Stomach (tissue), 19 donors: ENCODE measurements at places on chromosomes 7 and 10.
A peak's percentile ranks its signal among the peaks of the same experiment; 100 is the strongest.

DNA sequence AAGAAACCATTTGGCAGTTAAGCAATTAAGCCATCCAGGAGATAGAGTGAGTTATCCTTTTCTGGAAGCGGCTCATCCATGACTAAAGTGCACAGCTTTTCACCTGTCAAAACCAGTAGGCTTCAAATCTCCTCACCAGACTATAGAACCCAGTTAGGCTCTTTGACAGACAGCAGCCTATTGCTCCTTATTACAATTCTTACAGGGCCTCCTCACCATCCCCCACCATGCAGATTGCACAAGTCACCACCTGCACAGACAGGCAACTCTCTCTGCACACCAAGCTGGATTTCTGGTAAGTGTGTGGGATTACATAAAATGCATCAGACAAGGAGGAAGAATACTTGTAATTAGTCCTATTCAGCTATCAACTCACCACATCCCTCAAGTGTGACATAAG, 301.6 kb downstream of the SNX13 start:
- no peak for DNase-seq

GRCh38 chr7:33831389-33832141, 73.8 kb upstream of the BMPER start:
- DNase-seq = no peak

DNA sequence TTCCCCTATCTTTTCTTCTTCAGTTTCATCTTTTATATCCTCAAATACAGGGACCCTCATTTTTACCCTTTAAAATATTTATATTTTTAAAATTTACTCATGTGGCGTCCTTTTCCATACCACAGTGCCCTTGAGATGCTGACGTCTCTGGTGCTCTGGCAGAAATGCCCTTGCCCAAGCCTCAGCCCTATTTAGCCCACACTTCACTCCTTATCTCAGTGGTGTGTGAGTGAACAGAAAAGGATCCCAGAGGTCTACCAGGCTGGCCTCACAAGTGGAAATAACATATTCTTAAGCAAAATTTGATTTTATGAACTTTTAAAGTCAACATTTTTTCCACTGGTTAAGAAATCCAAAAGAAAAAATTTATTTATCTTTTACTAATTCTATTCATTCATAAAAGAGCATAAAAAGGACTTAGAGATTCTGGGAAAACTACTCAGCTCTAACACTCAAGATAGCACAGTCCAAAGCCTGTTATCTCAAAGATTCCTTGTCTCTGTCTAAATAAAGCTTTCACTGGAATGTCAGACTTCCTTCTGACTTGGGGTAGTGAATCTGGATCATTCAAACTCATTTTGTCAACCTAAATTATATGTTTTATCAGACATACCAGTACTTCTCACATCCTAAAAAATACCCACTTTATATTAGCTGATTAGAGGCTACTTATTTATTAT, at the start of gene NEBL:
Gene NEBL (minus strand): TSS at position 166 of the 680 bp plus-strand sequence. CDS start 106 bp downstream, at position 60.
- DNase-seq = no peak

DNA sequence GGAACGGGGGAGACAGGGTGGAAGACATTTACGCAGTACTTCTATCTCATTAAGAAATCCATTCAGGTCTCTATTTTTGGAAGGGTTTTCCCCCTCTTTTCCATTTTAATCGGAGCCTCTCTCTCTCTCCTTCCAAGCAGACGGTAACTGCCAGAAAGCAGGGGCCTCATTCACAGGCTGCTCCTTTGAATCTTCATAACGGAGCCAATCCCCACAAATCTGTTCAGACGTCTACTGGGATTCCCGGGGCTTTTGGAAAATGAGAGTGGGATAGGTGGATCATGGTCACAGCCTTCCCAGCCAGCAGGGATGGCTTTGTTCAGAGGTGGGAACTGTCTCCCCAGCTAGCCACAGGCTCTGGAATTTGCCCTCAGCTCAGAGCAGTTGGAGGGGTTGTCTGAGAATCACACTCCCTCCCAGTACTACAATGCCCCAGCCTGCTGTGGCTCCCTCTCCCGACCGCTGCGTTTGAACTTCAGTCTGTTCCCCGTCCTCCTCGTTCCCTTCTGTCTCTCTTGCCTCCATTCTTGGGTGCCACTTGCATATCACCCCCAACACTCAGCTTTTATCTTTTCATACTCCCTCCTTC, 413.6 kb downstream of the PLXNA4 start:
- DNase-seq = no peak

DNA sequence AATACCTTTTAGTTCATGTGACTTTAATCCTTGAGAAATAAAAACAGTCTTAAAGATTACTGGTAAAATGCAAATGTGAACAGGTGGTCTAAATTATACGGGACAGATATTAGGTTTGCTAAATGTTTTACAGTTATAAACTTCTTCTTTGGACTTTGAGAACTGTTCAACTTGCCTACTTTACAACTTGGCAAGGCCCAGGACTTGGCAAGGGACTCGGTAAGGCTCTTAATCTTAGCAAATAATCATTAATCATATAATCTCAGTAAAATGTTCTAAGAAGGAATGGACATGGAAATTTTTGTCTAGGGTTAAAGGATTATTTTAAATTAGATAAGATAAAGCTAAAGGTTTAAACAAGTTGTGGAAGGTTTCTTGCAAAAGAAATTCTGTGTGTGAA, 4.8 kb upstream of the UBE2D4 start:
- DNase-seq = no peak

- DNase-seq = no peak
Measured at GRCh38 chr7:45716380-45717203, 142.4 kb downstream of the ADCY1 start.

DNA sequence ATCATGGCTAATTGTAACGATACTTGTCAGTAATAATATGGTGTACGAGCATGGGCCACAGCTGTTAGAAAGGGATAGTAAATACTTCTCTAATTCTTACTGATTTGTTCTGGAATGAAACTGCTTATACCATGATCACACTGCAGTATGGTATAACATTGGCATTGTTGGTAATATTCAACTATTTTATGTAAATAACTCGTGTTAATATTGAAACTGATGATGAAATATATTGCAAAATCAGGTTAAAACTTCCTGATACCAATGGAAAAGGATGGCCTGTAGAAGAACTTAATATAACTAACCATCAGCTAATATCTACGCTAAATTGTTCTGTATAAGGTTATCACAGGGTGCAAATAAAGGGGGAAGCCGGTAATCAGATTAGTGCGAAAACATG, 10.3 kb downstream of the OR2A14 start:
- no peak for DNase-seq

DNA sequence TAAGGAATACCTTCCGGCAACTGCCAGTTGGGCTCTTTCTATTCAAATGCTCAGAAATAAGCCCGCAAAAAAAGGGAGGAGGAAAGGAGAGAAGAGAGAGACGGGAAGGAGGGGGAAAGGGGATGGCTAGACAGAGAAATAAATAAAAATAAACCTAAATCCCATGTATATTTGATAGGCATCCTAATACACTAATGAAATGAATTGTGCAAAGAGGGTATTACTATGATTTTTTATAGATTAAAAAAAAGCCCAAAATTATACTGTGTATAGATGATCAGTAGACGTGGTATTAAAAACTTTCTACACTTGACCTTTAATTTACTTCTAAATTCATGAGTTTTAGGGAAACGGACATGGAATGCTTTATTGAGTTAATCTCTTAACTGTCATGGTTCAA, 89.9 kb downstream of the HBP1 start:
- no peak for DNase-seq

- DNase-seq = peak; percentile 75
Measured at GRCh38 chr7:8433477-8434289, at the start of gene NXPH1. NXPH1 (plus strand) TSS chr7:8433609.

- no peak for DNase-seq
Measured at GRCh38 chr10:30185341-30185740, 126.0 kb upstream of the JCAD start.

- DNase-seq = no peak
Measured at GRCh38 chr7:117195361-117196029, 127.4 kb downstream of the WNT2 start.

GRCh38 chr10:11113156-11113555, 95.5 kb downstream of the CELF2 start:
- DNase-seq = no peak

DNA sequence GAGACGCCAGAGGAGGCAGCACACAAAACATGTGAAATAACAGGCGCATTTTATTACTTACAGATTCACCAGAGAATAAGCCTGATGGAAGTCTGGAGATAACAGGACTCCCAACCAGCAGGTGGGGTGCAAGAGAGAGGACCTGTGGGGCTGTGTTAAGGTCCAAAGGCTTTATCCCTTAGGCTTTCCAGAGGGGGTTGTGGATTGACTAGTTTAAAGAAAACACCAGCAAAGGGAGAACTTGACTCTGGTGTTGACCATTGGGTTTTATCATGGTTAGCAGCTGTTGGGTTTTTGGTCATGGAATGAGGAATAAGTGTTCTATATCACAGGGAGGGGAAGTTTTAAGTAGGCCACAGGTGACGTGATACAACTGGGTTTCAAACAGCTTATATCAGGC, 1.6 kb upstream of the CRPPA start:
- peak; percentile 7 for DNase-seq

GRCh38 chr10:58994226-58995057, 182.0 kb upstream of the PHYHIPL start:
- no peak for DNase-seq

- DNase-seq = no peak
Measured at GRCh38 chr7:155255621-155256020, 42.1 kb upstream of the INSIG1 start.

DNA sequence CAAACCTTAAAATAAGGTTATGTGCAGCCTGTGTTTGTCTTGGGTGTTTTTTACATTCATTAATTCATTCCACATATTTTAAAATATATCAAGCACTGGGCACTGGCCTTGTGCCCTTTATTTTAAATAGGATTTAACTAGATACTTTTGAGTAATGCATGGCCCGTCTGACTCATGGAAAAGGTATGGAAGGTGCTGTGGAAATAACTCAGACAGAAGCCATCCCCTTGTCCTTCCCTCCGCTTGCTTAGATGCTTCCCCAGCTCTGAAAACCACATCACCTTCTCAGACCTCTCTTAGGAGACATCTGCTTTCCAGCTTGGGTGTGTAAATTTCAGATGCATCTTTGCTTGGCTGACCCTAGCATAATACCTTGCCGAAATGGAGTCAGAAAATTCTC, 30.5 kb downstream of the SLC18A2 start:
- DNase-seq = no peak

DNA sequence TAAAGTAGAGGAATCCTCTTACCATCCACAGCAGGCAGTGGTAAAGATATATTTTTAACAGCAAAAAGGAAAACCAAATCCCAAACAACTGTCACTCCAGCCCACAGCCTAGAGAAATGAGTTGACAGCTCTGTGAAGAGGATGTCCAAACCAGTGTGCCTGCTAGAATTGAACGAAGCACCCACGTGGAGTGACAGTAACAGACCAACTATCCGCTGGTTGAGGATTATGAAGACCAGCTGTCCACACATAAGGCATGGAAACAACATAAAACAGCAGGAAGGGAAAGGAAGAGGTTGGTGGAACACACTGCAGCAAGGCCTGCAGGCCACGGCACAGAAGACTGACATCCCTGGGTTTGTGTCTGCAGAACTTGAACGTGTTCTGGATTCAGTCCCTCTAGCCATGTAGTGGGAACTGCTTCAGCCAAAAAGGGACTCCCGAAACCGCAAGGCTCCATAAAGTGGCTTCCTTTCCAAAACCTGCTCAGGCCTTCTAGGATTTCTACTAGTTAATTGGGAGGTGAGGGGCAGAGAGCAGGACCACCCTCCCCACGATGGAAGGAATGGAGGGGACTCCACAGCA, 324.4 kb downstream of the BICC1 start:
- no peak for DNase-seq

DNA sequence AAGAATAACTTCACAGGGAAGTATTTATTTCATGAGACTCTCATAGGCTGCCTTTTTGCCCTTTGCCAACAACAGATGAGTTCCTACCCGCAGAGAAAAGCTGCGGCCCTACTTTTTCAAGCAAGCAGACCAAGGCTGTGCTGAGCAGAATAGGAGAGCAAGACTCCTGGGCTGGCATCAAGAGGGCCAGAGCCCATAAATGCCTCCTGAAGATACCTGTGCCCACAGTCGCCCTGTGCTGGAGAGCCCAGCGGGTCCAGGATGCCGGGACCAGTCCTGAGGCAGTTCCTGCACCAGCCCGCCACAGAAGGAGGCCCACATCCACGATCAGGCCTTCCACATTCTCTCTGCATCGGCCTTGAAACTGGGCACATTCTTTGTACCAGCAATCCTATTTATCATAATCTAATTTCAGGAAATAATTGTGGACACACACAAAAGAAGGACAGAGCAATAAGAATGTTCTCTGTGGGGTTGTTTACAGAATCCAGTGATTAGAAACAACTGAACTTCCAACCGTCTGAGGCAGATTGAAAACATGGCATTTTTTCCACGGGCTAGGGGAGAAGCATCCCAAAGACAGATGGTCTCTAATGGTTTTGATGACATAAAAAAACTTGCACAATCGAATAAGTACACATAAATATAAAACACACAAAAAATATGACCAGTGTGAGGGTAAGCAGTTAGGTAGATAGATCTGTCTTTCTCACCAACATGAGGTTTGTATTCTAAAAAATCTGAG, 95.6 kb downstream of the CPXM2 start:
- no peak for DNase-seq

DNA sequence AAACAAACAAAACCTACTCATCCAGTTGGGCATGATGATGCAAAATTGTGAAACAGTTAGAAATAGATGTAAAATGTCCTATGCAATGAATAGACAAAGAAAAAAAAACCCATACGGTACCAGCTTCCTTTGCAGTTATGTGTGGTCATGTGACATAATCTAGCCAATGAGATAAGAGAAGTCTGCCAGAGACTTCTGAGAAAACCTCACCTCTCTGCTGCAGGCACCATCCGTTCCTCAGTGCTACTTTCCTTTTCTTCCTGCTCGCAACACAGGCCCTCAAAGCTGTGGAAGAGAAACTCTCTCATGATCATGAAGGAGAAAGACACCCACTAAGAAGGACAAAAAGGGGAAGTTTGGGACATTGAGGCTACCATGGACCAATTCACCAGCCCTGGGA, 76.8 kb upstream of the CARD11 start:
- DNase-seq = no peak

DNA sequence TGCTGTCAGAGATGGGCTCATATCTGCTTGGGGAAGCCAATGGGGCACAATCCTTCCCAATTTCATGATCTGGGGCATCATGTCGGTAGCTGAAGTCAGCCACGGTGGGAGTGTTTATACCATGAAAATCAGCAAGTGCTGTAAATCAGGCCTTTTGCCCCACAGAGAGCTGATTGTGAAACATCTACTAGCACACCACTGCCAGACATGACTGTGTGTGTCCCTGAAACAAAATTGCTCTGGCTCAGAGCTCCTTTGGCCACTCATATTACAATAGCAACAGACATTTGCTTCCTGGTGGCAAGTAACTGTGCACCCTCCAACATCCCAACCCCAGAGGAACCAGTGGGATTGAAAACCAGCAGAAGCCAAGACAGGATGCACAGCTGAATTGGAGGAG, 23.7 kb downstream of the GPR26 start:
- DNase-seq = no peak

- DNase-seq = no peak
Measured at GRCh38 chr10:94013331-94013760, 19.6 kb downstream of the PLCE1 start.
